Stimulated activated CD4-positive, alpha-beta T cell treated with anti-CD3 and anti-CD28 coated beads, Interleukin-1b, Interleukin-23, amount 100 ng/mL, for 1 hour (primary cell): ENCODE measurements at places on chromosomes 6 and 20.

- no peak for DNase-seq
Observed at GRCh38 chr20:23870461-23870860, 9.1 kb downstream of the CST5 start.

GRCh38 chr6:18360188-18360587 lies 27.0 kb upstream of the RNF144B start:
- DNase-seq = no peak

- DNase-seq = no peak
Observed at GRCh38 chr6:3510617-3511016, 53.8 kb upstream of the SLC22A23 start.

- DNase-seq = no peak
Observed at GRCh38 chr20:25073544-25073943, 8.4 kb downstream of the VSX1 start.

DNA sequence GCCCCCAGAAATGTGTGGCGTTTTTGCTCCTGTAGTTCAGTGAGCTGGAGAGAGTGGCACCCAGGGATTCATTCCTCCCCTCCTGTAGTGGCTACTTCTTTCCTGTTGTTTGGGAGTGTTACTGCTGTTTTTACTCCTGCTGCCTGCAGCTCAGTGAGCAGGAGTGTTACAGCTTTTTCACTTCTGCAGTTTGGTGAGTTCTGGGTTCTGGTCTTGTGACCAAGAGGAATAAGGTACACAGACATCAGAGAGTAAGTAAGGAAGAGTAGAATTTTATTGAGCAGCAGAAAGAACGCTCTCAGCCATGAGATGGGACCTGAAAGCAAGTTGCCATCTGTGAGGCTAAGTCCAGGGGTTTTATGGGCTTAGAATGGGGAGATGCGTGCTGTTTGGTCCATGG lies 966.3 kb upstream of the CITED2 start:
- DNase-seq = no peak

DNA sequence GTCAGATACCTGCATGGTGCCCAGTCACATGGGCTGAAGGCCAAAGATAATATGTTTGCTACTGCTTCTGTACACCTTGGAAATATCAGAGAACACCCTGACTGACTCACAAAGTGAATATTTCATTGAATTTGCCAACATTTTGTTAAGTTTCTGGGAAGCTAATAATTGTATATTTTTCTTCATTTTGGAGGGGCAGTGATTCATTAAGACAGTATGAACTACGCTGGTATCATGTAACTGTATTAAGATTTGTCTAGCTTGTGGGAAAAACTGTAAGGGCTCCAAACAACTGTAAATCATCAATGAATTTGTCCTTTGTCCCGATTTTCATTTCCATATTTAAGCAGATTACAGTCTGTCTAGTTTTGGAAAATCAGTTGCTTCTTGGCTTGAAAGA lies 102.3 kb upstream of the CCN2 start:
- DNase-seq = no peak

DNA sequence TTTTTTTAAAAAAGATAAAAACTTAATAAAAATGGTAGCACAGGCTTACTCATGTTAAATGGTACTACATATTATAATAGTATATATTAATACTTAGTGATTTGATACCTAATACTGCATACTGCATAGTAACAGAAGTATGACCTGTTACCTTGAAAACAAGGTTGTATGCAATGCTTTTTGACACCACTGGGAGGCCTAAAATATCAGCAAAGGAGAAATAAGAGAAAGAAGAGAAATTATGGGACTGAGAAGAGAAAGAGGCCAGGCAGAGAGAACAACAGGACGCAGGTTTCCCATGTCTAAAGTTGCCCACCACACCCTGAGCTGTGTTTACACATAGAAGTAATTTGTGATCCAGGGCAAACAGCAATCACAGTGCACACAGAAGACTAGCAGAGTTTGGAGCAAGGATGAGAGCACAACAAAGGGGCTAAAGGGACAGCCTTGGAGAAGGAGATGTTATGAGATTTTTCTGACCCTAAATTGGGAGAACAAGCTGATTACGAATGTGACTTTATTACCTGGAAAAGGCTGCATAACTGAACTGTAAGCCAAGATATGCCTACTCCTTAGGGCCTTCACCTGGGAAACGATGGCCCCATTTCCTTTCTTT lies 73.2 kb downstream of the ROS1 start:
- no peak for DNase-seq

- no peak for DNase-seq
Observed at GRCh38 chr20:57638173-57638894, 18.1 kb upstream of the ZBP1 start.

DNA sequence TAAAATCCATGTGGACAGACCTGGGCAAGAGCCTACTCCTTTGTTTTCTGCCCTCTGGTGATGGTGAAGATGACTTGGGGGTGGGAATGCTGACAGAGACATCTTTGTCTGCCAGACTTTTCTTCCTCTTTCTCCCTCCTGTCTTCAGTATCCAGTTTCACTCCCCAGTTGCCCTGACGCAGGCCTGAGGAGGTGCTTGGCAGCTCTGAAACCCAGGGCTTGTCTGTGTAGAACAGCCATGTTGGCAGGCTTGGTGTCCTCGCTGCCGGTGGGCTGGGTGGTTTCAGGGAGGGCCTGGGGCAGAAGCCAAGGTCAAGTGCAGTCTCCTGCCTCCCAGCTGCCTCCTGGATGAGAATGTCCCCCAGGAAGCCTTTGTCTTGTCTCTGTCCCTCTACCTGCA lies 22.5 kb downstream of the CCDC167 start:
- no peak for DNase-seq

GRCh38 chr6:157650261-157650640 lies 172.8 kb upstream of the SNX9 start:
- no peak for DNase-seq

DNA sequence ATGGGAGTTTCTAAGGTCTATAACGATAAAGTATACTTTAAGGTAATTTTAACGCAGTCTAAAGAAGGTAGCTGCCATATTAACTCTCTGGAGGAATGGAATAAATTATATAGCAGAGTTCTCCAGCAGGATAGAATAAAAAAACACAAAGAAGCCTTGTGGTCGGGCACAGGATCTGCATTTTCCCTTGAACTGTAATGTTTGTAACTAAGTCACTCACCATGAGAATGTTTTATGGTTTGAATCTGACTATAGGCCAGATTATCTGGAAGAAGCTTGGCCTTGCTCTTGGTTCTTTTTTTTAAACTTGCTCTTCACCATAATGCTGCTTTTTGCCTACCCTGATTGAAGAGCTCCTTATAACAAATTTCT lies 238.8 kb upstream of the NOX3 start:
- DNase-seq = no peak

DNA sequence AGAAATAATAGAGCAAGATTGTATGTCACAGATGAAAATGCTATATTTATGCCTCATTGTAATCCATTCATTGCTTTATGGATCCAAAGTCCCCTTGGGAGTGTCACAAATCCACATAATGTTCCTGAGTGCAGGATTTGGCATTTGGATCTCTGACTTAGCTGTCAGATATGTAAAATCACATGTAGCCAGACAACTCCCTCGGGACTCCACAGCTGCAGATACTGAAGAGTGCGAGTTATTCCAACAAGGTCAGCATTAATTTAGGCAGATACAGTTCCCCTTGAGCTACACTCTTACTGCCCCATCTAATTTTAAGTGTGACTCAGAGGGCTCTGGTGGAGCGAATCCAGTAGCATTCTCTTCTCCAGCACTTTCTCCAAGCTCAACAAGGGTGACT lies 433.2 kb downstream of the CD83 start:
- no peak for DNase-seq

DNA sequence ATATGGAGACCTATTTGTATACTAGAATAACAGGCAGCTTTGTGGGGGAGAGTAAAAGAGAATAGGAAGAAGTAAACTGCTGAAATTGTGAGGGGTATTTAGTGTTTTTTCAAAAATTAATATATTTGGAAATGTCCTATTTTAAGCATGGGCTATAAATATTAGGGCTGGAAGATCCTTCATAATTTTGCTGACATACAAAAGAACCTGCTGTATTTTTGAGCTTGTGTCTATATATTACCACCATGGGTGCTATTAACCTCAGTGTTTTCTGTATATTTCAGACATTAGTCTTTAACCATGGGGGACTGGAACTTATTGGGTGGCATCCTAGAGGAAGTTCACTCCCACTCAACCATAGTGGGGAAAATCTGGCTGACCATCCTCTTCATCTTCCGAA lies at the start of gene GJA10:
TSS of gene GJA10 (plus strand) at position 301 of the 400 bp plus-strand sequence. CDS start at position 301, 0 bp downstream.
- DNase-seq = no peak

GRCh38 chr6:7566107-7566506 lies 23.9 kb upstream of the SNRNP48 start:
- DNase-seq = no peak

DNA sequence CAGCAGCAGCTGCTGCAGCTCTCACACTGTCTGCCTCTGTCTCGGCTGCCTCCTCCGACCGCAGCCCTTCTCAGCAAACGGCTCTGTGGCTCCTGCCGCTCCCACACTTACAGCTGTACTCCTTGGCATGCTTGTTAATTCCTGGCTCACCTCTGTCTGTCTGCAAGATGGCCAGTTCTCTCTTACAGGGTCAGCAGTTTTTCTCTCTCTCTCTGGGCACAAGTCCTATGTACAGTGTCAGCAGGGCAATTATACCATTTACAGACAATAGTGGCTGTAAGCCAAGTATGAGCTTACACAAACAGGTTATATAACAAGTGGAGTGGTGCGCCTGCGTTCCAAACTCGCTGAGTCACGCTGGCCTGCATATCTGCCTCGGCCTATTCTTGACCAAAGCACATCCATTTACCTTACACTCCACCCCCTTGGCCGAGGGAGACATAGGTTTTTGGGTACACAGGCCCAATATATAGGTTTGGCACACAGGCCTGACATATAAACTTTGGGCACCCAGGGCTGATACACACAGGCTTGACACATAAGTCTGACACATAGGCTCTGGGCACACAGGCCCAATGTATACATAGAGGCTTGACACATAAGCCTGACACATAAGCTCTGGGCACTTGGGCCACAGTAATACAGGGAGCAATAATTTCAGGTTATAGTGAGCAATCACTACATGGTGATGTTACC lies 4.4 kb downstream of the ZKSCAN3 start:
- DNase-seq = no peak

- no peak for DNase-seq
Observed at GRCh38 chr6:71913444-71914234, 27.3 kb downstream of the RIMS1 start.

DNA sequence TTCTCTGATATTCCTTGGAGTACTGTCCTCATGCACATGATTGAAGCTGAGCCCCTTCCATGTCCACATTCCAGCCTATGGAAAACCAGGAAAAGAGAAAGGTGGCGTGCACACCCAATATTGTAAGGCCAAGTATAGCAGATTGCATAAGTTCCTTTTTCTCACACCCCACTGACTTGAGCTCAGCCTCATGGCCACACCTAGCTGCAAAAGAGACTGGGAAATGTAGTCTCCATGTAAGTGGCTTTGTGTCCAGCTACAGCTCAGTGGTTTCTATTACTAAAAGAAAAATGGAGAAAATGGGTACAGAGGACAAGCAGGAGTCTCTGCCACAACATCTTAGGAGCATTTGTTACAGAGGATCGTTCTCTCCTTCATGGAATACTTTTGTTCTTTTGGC lies 10.8 kb upstream of the UST start:
- no peak for DNase-seq

DNA sequence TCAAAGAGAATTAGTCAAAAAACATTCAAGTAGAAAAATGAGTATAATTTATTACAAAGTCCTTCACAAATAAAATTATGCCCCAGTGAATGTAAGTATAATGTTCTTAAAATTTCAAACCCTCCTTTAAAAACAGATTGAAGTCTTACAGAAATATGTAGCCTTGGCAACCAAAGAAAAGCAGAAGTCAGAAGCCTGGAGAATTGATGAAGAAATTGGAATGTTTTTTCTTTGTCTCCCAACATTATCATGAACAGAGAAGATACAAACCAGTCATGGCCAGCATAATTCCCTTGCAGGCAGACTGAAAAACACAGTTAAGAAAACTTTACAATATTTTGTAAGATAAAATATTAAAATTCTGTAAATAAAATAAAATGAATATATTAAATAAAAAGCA lies 221.9 kb downstream of the TBC1D32 start:
- no peak for DNase-seq

DNA sequence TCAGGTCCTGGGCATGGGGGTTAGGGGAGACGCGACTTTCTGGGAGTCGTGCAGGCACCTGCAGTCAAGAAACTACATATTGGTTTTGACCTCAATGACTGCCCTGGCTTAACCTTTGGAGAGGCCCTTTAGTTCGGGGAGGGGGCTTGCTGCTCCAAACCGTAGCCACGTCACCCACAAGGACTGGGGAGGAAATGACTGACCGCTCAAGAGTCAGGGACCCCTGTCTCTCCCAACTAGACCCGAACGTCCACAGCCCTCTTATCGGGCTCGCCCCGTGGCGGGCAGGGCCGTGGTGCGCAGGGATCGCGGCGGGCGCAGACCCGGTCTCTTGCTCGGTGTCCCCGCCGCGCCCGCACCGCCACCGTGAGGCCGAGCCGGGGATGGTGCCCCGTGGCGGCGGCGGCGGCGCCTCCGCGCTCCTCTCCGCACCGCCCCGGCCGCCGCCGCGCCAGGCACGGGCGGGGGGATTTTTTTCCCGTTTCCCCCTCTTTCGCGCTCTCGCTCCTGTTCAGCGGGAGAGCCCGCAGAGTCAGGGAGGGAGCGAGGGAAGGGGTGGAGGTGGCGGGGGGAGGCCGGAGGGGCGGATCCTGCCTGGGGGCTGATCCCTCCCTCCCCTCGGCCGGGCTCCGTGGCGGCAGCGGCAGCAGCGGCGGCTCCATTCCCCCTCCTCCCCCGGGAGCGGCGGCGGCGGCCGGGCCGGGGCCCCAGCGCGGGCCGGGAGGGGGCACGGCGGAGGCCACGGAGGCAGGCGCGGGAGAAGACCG lies at the start of gene BRPF3:
TSS of gene BRPF3 (plus strand) at position 632 of the 767 bp plus-strand sequence. CDS start 3,579 bp downstream, outside the sequence.
- DNase-seq = peak; percentile 46

GRCh38 chr20:2086177-2086979 lies 15.2 kb upstream of the STK35 start:
- DNase-seq = no peak

GRCh38 chr6:46850792-46851191 lies 57.6 kb downstream of the MEP1A start:
- no peak for DNase-seq

- DNase-seq = no peak
Observed at GRCh38 chr6:3176562-3177355, 19.4 kb upstream of the TUBB2A start.

DNA sequence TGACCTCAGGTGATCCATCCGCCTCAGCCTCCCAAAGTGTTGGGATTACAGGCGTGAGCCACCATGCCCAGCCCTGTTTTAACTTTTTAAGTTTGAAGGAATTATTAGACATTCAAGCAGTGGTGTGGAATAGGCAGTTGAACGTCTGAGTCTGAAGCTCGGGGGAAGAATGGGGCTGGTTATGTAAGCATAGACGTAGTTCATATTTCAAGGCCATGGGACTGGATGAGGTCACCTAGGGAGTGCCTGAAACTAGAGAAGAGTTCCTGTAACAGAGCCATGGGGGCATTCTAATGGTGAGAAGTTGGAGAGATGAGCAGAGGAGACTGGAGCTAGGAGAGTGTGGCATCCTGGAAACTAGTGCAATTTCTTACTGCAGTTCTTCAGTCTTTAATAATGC lies 6.4 kb downstream of the CDKAL1 start:
- no peak for DNase-seq

DNA sequence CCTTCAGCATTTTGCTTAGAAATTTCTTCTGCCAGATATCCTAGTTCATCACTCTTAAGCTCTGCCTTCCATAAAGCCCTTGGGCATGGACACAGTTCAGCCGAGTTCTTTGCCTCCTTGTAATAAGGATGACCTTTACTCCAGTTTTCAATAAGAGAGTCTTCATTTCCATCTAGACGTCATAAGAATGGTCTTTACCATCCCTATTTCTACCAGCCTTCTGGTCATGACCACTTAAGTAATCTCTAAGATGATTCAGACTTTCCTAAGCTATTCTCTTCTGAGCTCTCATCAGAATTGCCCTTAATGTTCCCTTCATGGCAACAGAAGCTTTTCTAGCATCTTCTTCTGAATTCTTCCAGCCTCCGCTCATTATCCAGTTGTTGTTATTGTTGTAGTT lies 126.1 kb downstream of the TFAP2C start:
- no peak for DNase-seq
